ENCODE measurements at places on chromosomes 2 and 18.
A peak's percentile ranks its signal among the peaks of the same experiment; 100 is the strongest.

- peak; percentile 26 for DNase-seq
These were observed 27.6 kb downstream of the CELF4 start for GRCh38 chr18:37537868-37538525.

DNA sequence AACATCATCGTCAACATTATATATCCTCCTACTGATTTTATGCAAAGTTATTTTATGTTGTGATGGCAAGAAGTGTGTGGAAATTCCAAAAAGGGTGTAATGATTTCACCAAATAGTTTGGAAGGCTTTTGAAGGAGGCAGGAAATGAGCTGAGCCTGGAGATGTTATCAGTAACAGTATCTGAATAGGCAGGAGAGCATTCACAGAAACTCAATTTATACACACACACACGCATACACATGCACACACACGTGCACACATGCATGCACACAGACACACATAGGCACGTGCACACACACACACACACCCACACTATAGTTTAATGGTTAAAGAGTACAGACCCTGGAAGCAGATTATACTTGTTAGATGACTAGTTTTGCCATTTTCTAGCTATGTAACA, 47.3 kb downstream of the ARHGEF4 start:
- no peak for DNase-seq

GRCh38 chr2:111236025-111236424, 115.3 kb downstream of the BCL2L11 start:
- DNase-seq: no peak

DNA sequence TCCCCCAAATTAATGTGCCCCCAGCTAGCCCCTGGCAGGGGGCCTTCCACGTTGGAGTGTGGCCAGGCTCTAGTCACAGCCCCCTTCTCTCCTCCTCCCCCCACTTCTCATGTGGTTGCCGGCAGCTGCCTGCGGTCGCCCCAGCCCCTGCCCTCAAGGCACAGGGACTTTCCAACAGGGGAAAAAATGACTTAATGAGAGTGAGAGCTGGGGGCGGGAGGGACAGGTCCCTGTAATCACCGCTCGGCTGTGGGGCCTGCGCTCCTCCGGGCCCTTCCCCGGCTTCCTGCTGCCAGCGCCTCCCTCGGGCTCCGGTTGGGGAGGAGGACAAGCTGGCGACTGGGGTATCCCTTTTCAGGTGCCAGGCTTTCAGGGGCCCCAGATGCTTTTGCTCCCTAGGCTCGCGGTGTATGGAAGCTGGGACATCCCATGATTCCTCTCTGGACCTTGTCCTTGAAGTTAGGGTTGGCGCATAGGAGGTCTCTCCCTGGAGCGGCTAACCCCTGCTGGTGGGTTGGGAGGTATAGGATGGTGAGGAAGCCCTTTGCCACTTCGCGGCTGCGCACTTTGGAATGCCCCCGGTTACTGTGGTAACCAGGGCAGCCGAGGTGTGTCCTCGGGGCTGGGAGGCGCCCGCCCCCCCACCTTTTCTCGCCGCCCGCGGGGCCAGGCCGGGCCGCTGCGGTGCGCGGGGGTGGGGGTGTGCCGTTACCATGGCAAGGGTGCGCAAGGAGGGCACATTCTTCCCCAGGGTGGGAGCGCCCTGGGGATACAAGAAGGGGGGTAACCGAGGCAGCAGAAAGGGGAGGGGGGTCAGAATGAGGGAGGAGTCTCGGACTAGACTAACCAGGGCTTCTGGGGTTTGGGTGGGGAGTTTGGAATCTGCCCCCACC, 16.1 kb downstream of the WNT10A start:
- no peak for DNase-seq

- no peak for DNase-seq
These were observed 12.7 kb downstream of the ANKRD44 start for GRCh38 chr2:197297772-197298318.

- DNase-seq: no peak
These were observed 85.6 kb downstream of the SS18 start for GRCh38 chr18:26004832-26005231.

- DNase-seq: no peak
These were observed 3.4 kb upstream of the OXER1 start for GRCh38 chr2:42767080-42767898.

- DNase-seq: no peak
These were observed 46.6 kb downstream of the CFAP221 start for GRCh38 chr2:119590873-119591272.

GRCh38 chr2:191957996-191958860, 111.3 kb upstream of the CAVIN2 start:
- DNase-seq: no peak

DNA sequence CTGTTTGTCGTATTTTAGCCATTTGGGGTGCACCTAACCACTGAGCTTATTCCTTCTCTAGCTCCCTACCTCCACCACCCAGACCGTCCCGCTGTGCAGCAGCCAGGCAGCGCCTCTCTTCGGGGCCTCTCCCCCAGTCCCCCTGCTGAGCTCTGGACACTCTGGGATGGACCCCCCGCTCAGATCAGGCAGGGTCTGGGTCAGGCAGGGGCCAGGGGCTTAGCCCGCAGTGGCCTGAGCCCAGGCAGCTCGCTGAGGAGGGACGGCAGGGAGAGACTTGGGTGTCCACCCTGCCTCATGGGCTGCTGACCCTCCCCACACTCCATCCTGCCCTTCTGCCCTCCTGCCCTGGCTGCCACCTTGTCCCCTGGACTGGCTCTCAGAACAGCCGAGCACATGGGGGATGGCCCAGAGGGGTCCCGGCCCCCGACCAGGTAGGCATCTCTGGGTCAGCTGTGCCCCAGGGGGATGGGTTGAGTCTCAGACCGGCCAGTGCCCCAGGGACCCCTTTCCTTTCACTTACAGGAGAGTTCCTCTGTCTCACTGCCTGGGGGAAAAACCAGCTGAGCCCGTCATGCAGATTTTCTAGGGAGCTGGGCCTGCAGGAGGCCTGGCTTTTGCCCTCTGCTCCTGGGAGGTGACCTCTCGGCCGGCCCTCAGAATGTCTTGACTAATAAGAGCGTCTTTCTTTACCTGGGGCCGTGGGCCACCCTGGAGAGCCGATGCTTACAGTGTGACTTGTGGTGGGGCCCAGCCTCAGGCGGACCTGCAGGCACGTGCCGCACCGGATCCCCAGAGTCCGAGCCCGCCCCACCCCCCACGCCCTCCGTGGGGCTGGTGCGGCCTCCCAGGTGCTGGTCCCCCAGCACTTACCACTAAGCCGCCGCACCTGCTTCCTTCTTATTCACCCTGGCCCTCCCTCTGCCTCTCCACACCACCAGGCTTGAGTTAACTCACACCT, 22.8 kb upstream of the PXDN start:
- no peak for DNase-seq

DNA sequence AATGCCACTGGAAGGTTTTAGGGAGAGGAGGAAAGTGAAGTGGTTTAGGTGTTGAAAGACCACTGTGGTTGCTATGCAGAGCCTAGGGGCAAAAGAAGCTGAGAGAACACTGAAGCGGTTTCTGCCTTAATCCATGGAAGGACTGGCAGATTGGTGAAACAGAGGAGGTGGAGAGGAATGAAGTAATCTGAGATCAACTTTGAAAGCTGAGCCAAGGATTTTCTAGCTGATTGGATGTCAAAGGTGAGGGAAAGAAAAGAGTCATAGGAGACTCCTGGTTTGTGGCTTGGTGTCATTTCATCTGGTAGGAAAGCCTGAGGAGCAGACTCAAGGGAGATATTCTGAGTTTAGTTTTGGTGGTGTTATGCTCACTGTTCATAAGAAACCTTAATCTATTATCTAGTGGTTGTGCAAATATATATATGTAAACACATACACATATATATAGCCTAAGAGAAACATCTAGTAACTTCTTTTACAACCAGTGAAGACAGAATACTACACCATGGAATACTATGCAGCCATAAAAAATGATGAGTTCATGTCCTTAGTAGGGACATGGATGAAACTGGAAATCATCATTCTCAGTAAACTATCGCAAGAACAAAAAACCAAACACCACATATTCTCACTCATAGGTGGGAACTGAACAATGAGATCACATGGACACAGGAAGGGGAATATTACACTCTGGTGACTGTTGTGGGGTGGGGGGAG, 134.1 kb upstream of the CREB1 start:
- DNase-seq: no peak

GRCh38 chr18:13501891-13502290, 224.5 kb downstream of the FAM210A start:
- no peak for DNase-seq

DNA sequence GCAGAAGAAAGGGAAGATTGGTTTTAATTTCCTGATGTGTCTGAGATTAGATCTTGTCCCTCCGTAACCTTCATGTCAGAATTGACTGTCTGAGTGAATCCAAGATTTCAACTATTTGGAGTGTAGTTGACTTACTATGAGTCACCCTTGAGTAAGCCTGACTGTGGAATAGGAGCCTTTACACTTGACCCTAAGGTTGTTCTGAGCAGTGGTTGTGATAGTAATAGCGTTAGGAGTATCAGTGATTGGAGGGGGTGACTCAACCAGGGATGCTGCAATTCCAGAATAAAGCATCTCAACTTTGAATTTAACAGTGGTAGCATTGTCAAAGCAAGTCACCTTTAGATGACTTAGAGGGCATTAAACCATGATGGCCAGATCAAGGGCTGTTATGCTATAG, 979.5 kb upstream of the FAM98A start:
- no peak for DNase-seq

GRCh38 chr2:240428245-240428644, 7.2 kb upstream of the GPC1 start:
- no peak for DNase-seq

DNA sequence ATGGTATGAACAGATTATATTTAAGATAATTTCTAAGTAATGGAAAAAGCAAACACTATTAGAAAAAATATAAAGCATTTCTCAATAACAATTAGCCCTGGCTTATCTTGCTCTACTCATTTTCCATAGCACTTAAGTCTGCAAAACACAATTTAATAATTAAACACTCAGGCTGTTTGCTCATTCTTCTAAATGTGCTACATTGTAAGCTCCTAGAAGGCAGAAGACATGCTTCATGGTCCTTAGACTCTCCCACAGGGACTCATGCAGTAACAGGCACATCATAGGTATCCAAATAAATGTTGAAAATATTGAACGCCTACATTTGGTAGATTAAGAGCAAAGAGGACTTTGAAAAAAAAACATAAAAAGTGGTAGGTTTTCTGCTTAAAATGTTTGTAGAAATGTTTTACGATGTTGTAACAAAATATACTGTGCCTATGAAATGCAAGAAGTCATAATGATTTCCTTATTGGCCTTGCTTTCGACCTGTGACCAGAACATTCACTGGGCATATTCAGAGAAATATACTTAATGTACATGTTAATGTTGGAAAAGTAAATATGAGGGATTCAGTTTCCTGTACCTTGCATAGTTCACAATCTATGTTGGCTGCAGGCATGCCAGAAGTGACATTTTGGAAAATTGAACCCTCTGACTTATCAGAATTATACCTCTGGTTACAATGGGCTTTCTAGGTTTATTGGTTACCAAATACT, 27.2 kb downstream of the G6PC2 start:
- DNase-seq: no peak

DNA sequence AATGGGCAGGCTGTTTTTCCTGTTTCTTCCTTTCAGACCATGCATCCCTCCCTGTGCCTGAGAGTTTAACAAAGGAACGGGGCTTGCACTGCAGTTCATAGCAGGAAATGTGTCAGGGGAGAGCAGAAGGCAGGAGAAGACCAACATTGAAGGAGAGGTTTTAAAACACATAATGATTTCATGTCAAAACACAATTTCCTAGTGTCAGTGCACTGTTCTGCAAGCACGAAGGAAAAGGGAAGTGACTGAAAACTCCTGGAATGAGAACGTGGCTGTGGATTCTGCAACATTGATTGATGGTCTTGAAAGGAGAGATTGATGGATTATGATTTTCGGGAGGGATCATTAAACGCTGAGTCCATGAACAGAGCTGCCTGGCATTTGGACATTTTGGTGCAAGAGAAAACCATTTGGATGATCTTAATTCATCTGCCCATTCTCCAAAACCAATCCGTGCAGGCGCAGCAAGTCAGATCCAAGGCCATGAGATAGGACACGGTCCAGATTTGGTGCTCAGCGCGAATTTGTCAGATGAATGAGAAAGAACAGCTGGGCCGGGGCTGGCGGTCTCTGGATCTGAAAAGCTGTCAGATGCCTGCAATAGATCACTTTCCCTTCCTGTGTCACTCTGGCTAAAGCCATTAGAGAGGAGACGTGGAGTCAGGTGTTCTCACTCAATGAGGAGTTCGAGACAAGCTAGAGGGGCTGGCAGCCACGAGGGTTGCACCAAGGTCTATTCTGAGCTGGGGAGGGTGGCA, 38.4 kb downstream of the C1QL2 start:
- no peak for DNase-seq

DNA sequence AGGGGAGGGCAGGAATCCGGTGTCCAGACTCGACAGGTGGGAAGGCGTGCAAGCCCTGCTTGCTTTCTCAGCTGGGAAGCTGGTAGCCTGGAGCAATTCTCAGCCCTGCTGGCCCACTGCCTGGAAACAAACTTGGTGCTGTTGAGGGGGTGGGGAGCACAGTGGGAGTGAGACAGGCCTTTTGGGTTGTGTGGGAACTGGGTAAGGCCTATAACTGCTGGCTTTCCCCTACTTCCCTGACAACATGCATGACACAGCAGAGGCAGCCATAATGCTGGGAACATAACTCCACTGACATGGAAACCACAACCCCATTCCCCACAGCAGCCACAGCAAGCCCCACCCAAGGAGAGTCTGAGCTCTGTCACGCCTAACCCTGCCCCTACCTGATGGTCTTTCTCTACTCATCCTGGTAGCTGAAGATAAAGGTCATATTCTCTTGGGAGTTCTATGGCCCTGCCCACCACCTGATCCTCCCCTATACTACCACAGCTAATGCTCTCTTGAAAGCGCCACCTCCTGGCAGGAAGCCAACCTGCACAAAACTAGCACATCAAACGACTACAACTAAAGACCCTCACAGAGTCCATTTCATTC, 122.9 kb upstream of the ACVR1C start:
- DNase-seq: no peak

GRCh38 chr18:57780706-57781347, 22.3 kb downstream of the ATP8B1 start:
- DNase-seq: no peak

DNA sequence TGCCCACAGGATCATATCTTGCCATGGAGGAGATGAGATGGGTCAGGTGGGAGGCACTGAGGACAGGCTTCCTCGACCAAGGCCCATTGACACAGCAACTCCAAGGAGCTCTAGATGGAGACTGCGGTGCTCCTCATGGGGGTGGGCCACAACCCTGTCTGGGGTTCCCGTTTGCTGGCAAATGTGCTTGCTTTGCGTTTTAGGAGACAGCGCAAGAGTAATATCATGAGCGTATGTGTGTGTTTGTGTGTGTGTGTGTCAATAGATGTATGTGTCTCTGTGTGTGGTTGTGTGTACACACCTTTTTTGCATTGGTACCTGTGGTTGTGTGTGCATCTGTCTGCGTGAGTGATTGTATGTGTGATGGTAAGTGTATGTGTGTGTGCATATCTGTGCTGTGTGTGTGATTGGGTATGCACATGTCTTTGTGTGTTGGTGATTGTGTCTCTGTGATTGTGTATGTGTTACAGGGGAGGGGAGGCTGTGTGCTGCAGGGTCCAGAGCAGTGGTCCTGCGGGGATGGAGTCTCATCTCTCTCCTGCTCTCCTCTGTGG, 4.4 kb downstream of the FBLN7 start:
- no peak for DNase-seq
